Activated T-cell treated with anti-CD3 and anti-CD28 coated beads, Interleukin-2, amount 50 U/mL, for 1 hour (primary cell): ENCODE measurements at places on chromosomes 16 and 17.
A peak's percentile ranks its signal among the peaks of the same experiment; 100 is the strongest.

GRCh38 chr16:27253526-27253930 is 15.0 kb downstream of the NSMCE1 start:
- DNase-seq = no peak

DNA sequence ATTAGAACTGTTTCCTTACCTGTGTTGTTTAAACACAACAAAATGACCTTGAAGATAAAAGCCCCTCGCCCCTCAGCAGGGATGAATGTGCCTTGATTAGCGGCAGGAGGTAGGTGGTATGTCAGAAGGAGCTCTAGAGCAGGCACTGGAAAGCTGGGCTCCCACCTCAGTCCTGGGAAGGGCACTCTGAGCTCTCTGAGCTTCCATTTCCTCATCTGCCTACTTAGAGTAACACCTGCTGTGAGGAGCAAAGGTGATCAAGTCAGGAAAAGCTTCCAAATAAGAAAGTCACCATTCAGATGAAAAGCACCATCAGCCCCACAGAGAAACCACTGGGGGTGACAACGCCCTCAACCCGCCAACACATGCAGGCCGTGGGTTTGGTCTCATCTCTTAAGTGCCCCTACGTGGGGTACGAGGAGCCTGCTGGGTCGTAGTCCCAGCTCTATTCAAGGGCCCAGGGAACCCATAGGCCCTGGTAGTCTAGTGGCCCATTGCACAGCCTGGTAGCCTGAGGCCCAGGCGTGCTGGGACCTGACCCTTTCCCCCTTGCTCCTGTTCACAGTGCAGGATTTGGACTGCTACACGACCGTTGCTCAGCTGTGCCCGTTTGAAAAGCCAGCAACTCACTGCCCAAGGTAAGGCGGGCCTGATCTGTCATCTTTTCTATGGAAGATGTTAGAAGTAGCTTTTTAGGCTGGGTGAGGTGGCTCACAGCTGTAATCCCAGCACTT is 57.3 kb downstream of the CRISPLD2 start:
- DNase-seq = no peak

GRCh38 chr17:8466456-8466855 is 30.8 kb downstream of the NDEL1 start:
- DNase-seq = no peak

GRCh38 chr16:55436587-55436986 is 42.4 kb upstream of the MMP2 start:
- no peak for DNase-seq

DNA sequence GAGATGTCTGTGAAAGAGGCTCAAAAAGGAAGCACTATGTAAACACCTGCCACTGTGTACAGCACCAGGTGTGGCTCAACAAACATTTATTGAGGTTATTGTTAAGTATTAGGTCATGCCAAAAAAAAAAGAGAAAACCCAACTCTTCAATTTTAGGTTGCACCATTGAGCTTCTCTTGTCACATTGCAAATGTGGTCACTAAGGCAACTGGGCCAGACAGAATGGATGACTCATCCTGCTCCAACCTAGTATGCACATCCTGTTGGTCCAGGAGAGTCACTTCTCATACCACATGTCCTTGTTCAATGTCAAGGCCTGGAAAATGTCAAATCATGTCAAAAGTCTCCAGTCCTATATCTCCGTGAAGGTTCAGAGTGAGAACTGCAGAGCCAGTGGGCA is 25.0 kb downstream of the HOXB1 start:
- DNase-seq = no peak

DNA sequence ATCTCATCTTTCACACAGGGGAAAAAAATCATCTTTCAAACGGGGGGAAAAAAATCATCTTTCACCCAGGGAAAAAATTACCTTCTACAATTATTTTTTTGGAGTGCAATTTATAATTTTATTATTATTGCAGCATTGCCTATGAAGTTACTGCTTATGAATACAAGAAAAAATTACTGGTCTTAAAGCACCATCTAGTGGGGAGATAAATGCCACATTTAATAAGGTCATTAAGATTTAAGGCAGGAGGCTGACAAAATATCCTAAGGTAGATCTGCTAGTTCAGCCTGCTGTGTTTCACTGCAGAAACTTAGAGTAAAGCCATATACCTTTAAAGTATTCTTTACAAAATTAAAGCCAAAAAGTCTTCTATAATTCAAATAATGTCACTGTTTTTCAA is 13.7 kb downstream of the SHCBP1 start:
- DNase-seq = no peak

GRCh38 chr16:61295311-61295710 is 740.9 kb downstream of the CDH8 start:
- no peak for DNase-seq

GRCh38 chr16:56956756-56957155 is 5.0 kb upstream of the CETP start:
- no peak for DNase-seq

DNA sequence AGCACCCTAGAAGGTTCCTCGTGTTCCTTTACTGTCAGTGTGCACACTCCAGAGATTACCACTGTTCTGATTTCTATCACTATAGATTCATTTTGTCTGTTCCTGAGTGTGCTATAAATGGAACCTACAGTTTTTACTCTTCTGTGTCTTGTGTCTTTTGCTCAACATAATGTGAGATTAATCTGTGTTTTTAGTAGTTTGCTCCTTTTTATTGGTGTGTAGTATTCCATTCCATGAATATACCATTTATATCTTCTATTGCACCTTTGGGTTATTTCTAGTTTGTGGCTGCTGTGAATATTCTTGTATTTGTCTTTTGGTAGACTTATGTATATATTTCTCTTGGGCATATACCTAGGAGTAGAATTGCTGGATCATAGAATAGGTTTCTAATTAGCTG is 68.2 kb downstream of the AP2B1 start:
- DNase-seq = no peak

DNA sequence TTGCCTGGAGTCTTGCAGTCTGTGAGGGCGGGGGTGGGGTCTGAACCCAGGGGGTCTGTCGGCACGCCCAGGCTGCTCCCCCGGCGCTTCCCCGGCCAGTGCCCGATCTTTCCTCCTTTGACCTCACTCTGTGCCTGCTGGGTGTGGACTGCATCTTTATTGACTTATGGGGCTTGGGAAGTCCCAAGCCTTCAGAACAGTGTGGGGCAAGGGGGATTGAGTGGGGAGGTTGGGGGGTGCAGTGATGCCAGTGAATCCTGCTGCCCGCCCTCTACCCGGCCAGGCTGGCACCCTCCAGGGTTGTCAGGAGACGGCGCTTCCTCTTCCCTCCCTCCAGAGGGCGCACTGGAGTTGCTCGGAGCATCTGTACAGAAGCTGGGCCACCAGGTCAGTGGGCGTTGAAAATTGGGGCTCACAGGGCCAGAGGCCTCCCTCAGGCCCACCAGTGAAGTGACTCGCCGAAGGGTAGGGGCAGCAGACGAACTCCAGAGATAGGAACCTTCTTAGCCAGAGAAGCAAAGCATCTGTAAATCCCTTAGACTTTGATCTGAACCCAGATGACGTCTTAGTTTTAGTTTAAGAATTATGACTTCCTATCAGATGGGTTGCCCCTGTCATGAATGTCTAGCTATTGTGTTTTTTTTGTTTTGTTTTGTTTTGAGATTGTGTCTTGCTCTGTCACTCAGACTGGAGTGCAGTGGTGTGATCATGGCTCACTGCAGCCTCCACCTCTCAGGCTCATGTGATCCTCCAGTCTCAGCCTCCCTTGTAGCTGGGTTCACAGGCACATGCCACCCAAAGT is 184.8 kb upstream of the CIBAR2 start:
- peak; percentile 59 for DNase-seq

GRCh38 chr17:82097919-82098168 is 192 bp downstream of the FASN start:
- DNase-seq = no peak

GRCh38 chr17:82794781-82795482 is 43.1 kb downstream of the TBCD start:
- DNase-seq = no peak

DNA sequence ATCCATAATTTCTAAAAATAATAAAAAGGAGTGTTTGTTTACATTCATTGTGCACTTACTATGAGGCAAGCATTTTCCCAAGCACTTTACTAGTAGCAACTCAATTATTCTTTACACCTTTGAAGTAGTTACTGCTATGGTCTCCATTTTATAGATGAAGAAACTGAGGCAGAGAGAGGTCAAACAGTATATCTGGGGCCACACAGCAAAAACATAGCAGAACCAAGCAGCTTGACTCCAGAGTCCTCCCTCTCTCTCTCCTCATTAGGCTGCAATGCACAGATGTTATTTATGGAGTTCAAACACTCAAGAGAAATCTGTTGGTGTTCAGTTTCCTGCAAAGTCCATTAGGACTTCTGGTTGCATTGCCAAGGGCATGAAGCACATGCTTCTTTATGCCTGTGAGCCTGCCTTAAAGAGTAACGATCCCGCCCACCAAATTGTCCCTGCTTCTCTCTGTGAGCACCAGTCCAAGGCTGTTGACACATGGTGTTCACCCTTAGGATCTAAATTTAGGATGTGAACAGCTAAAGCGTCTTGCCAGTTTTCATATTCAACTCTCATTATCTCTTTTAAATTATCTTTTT is 44.0 kb downstream of the GPRC5B start:
- DNase-seq = no peak

GRCh38 chr17:74390680-74391653 is 23.7 kb downstream of the GPR142 start:
- no peak for DNase-seq

- DNase-seq = no peak
These were observed 47.4 kb upstream of the KSR1 start for GRCh38 chr17:27408891-27409290.

DNA sequence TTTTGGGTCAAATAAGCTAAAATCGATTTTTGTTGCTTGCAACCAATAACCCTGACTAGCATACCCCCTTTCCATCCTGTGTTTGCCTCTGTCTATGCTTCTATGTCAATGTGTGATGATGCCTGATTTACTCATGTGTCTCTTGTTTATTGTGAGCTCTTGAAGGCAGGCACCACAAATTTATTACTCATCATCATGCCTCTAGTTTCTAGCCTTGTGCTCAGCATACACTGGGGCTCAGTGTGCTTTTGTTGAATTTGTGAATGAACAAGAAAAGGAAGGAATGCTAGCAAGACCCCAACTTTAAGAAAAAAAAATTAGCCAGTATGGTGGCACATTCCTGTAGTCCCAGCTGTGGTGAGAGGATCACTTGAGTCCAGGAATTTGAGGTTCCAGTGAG is 119.1 kb upstream of the GPR139 start:
- DNase-seq = no peak

DNA sequence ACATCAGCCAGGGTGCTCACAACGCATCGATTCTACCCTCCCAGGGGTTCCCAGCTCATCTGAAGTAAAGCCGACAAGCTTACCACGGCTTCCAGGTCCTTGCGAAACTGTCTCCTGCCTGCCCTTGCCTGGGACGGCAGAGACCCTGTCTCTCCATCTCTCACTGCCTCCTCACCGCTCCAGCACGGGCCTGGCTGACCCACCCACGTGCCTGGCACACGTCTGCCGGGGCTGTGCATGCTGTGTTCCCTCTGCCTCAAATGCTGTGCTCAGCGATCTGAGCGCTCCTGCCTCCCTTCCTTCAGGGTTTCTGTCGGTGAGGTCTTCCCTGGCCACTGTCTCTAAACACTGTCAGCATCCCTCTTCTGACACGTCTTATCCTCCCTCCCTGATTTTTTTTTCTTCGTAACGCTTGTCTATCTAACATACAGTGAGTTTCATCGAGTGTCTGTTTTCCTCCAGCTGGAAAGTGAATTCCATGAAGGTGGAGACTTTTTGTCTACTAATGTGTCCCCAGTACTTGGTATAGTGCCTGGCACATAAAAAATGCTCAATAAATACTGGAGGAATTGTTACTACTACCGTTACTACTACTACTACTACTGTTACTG is 208.4 kb downstream of the IRF8 start:
- DNase-seq = no peak

GRCh38 chr16:74450967-74451760 is 29.9 kb upstream of the CLEC18B start:
- DNase-seq = no peak

GRCh38 chr16:74466872-74467271 is 45.6 kb upstream of the CLEC18B start:
- no peak for DNase-seq

- DNase-seq = no peak
These were observed 251.9 kb downstream of the SEC14L1 start for GRCh38 chr17:77392376-77393273.

- no peak for DNase-seq
These were observed 1.7 kb upstream of the TNS4 start for GRCh38 chr17:40503154-40503553.

DNA sequence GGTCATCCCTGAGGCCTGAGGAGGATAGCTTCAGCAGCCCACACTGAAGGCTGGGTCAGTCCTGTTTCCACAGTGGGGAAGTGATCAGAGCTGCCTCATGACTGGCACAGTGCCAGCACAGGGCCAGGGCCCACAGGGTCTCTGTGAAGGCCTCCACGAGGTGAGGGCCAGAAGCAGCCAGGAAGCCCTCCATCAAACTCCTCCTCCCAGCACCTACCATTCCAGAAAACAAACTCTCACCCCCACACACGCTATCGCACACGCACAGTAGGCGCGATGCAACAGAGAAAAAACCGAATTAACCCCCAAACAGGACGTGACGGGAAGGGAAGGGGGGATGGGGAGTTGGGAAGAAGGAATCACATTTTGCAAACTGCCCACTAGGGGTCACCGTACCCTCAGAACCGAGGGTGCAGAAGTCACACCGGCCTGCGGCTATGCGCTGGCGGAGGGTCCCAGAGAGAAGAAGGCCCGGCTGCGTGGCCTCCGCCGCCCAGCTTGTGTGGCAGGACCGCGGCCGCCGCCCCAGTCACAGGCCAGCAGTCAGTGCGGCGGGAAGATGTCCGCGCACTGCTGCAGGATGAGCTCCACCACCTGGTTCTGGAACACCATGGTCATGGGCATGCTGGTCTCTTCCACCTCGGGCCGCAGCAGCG is 37.6 kb downstream of the ARHGAP27 start:
- peak; percentile 41 for DNase-seq

GRCh38 chr17:27975146-27976011 is 67.1 kb upstream of the NLK start:
- no peak for DNase-seq

DNA sequence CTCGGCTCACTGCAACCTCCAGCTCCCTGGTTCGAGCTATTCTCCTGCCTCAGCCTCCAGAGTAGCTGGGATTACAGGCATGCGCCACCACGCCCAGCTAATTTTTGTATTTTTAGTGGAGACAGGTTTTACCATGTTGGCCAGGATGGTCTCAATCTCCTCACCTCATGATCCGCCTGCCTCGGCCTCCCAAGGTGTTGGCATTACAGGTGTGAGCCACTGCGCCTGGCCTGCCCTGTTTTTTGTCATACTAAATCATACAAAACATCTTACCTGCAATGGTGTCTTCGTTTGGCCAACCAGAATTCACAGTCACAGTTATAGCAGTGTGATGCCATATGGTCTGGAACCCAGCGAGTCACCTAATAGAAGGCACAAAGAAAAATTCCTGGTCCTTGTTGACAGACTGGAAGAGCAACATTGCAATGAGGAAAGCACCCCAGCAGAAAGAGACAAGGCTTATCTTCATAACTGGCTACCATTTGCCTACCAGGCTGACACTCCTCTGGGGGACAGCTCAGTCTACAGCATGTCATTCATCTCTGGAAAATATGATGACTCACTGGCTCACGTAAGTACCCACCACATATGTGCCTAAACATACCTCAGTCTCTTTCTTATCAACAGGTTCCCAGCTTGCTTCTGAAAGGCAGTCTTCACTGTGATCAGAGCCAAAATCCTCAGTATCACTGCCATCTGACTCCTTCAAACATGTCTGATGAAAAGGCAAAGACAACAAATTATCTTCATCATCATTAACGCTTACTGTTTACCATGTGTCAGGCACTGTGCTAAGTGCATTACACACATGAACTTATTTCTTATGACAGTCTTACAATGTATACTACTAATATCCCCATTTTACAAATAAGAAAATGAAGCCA is 4.3 kb upstream of the HSF5 start:
- no peak for DNase-seq

- no peak for DNase-seq
These were observed 659.9 kb upstream of the SOX9 start for GRCh38 chr17:71460943-71461342.
